ENCODE measurements at places on chromosomes 5 and 9.

DNA sequence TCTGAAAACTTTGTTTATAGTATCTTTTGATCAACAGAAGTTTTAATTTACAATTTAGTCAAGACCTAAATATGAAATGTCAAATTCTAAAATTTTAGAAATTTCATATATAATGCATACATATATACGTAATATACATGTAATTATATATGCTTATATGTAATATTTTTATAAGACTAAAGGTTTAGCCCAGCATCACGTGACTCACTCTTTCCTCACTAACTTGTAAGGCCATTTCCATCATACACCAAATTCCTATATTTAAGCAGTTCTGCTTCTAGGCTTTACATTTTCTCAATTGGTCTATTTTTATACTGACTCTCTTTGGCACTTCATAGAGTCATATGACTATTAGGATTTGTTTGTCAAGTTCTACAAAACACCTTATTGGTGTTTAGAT lies 56.4 kb downstream of the CFAP95 start:
- DNase-seq = no peak

GRCh38 chr9:100354121-100354800 lies 1.5 kb upstream of the TEX10 start:
- no peak for DNase-seq

DNA sequence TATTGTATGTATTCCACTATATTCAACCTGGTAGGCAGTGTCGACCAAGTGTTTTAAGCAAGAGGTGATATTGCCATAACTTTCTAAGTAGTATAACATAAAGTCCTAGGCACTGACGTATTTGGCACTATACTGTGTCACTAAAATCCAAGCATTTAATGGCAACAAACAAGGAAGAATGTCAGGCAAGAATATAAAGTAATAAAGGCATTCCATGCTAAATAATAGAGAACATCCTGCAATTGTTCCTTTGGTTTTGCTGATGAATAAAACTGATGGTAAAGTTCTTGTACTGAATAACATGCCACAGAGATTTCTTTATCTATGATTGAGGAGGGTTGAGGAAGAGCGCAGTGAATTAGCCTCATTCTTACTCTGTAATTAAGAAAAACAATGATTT lies 256.9 kb downstream of the HINT1 start:
- DNase-seq = no peak

DNA sequence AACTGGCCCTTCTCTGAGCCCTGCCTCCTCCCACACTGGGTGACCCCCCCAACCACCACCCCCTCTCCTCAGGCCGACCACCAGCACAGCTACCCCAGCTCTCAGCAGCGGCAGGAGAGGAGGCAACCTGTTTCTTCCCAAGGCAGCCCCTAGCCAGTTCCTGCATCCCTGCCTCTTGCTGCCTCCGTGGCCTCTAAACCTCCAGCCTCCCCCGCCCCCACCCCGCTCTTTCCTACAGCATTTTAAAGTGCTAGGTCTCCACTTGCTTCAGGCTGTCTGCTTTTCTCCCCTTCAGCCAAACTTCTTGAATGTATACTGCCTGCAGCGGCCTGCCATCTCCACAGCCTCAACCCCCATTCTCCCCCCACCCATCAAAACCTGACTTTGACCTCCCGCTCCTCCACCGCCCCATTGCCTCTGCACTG lies 135.6 kb downstream of the DAB2IP start:
- no peak for DNase-seq

DNA sequence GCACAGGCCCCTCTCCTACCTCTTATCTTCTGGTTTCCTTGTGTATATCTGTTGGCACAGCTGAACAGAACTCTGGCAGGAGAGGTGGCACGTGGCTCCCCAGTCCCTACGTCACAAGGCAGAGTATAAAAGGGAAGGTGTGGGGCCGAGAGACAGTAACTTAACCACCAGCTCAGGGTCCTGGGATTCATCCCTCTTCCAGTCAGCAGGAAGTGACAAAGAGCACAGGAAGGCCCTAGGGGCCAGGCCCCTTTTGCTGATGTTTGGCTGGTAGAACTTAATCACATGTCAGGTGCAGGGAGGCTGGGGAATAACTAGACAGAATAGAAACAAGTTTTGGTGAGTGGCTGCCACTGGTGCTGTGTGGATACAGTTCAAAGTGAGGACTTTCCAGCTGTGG lies 4.5 kb upstream of the ICE1 start:
- no peak for DNase-seq

DNA sequence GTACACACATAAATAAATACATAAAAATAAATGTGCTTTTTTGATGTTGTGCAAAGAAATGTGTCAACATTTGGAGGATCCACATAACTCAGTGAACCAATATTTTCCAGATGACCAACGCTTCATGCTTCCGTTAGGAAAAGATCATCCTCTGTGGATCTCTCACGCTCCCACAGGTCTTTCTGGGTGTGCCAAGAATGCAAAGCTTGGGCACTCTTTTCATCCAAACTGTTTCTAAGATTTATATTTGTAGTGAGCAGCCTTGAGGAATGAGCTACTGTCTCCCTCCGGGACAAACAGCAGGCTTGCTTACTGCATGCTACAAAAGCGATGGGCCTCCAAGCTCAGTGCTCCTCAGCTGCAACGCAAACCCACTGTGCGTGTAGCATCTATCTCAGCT lies 46.2 kb upstream of the RUFY1 start:
- no peak for DNase-seq

- no peak for DNase-seq
These were observed 265.5 kb downstream of the GRIA1 start for GRCh38 chr5:153755913-153756500.

DNA sequence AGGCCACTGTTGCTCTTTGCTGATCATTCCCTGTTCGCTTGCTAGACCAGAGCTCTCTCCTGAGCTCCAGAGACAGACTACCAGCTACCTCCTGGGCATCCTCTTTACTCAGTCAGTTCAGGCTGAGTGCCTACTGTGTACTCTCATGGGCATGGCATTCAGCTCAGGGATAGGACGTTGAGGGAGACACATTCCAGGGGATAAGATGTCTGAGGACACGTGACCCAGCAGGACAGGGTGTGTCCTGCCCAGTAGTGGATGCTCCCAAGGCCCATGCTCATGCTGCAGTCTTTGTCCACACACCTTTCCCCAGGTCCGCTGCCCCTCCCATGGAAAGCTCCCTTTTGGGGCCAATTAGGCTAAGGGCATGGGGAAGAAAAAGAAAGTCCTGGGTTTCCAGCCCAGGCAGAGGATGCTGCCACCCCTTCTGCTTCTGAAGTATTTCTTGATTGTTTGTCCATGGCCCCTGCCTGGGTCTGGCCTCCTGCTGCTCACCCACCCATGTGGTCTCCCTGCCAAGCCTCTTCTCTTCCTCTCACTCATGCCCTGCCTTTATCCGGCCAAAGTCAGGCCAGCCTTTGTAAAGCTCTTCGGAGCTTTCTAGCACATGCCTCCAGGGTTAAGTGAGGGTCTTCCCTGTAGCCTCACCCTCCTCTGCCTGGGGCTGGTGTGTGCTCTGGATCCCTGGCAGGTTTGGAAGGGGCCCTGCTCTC lies 60.5 kb upstream of the PITX1 start:
- no peak for DNase-seq

DNA sequence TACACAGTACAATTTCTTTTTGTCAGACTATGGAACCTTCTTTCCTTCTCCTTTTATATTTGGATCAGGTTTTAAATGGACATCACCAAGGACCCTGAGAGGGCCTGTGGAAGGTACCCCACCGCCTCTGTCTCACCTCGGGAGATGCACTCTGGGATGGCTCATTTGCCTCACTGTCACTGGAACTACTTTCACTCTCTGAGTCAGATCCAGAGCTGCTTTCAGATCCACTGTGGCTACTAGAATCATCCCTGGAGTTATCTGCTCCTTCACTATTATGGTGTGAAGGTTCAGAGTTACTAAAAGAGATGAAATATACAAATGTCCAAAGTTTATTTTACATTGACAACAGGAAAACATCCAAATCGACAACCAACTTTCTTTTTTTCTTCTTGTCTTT lies 24.6 kb downstream of the LEAP2 start:
- DNase-seq = no peak

DNA sequence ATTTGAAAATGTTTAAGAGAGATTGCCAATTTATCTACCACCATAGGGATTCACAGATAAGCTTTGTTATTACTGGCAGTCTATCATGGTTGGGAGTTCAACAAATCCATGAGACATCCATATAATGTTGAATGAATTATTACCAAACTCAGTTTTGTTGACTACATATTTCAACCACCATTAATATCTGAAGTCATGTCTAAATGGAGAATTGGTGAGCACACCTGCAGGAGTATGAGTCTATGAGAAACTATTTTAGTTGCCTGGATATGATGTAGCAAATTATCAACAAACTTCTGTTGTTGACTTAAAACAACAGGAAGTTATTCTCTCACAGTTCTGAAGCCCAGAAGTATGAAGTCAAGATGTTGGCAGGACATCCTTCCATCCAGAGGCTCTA lies 126.8 kb upstream of the FBXL7 start:
- DNase-seq = no peak

- DNase-seq = no peak
These were observed 462.5 kb upstream of the TYRP1 start for GRCh38 chr9:12230708-12231107.

DNA sequence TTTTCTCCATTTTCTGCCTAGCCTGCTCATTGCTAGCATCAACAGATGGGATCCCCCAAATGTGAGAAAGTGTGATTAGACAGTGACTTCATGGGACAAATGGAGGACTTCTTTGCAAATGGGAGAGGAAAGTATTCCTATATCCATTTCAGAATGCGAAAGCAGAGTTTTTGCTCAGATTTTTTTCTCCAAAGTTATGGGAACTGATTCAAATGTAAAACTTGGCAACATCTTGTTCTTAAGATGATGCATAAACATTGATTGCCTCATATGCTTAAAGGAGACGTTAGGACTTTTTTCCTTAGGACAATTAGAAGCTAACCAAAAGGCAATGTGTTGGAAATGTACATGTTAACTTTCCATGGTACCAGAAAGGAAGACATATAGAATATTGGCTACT lies 704.3 kb upstream of the ZNF608 start:
- DNase-seq = no peak

DNA sequence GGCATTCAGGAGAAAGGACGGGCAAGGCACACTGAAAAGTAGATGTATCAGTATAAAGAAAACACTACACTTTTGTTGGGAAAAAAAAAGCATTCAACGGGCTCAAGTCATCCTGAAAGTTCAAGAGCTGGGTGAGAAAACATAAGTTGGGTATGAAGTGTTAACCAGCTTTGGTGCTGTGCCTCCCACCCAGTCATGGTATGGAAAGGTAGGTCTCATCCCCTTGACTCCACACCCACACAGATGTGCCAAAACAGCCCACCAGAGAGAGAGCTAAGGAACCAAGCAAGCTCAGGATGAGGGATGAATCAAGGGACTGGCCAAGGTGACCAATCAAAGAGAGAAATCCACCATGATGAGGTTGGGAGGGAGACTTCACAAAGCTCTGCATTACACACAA lies 54.7 kb downstream of the ESM1 start:
- no peak for DNase-seq

GRCh38 chr5:61768692-61769281 lies 436.7 kb downstream of the ZSWIM6 start:
- DNase-seq = no peak

- no peak for DNase-seq
These were observed 92.2 kb upstream of the SARDH start for GRCh38 chr9:133830310-133830709.

Data from epithelial cell of prostate (primary cell).